Tibial artery (tissue), 4 donors: ENCODE measurements at places on chromosomes 2 and 18.

DNA sequence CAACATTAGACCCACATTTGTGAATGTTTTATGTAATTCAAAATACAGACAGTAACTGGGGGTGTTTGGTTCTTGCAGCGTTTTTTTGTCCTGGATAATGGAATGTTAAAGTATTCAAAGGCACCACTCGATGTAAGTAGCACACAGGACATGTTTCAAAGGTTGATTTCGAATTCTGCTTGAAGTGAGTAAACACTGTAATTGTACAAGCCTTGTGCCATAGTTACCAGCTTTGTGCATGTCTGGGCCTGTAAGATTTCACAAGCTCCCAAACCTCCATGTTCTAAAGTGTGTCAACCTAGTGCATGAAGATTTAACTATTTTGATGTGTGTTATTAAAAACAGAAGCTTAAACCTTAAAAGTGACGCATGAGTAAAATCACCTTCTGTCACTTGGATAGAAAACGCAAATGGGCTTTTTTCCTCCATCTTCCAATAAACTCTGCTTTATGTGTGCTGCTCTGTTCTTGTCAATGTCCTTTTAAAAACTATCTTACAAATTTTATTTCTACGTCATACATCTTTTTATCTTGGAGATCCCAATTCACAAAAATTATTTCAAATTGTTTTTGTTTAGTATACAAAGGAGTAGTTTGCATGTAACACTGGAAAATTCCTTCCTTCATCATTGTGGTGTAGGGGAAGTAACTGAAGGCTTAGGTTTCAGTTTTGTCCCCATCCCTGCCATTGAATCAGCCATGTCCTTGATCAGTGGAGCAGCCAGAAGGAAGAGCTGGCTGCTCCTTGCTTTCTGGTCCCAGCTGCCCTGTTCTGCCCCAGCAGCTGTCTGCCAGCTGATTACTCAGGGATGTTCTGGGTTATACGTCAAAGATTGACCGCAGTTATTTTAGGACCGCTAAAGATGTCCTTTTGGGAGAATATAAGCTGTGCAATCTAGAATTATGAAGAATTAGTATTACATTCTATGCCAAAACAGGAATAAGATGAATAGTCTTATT is 119.2 kb downstream of the PRKRA start:
- no peak overlapping the region for H3K27ac ChIP-seq
- no peaks in the 10 kb centered on the region for H3K27me3 ChIP-seq
- H3K4me1 ChIP-seq, result no peaks in the 10 kb centered on the region
- peaks cover 4% of the 10 kb centered on the region for H3K36me3 ChIP-seq

- H3K36me3 ChIP-seq, result peaks cover 23% of the 10 kb centered on the region
- no peak overlapping the region for H3K27ac ChIP-seq
- no peaks in the 10 kb centered on the region for H3K4me1 ChIP-seq
- H3K27me3 ChIP-seq, result no peaks in the 10 kb centered on the region
- DNase-seq, result no peak
Observed at GRCh38 chr18:21550510-21550970, 50.0 kb downstream of the ESCO1 start.

GRCh38 chr18:69996417-69996816 is 48.7 kb upstream of the CD226 start:
- no peak overlapping the region for H3K4me3 ChIP-seq
- H3K36me3 ChIP-seq, result peaks cover 5% of the 10 kb centered on the region
- no peaks in the 10 kb centered on the region for H3K4me1 ChIP-seq
- no peak overlapping the region for H3K27ac ChIP-seq
- DNase-seq, result no peak

GRCh38 chr2:96102596-96103186 is 13.7 kb downstream of the ADRA2B start:
- no peak overlapping the region for H3K27ac ChIP-seq
- H3K36me3 ChIP-seq, result no peaks in the 10 kb centered on the region
- no peaks in the 10 kb centered on the region for H3K4me1 ChIP-seq
- H3K27me3 ChIP-seq, result no peaks in the 10 kb centered on the region

- peaks cover 4% of the 10 kb centered on the region for H3K4me1 ChIP-seq
- H3K27me3 ChIP-seq, result peaks cover 5% of the 10 kb centered on the region
- H3K36me3 ChIP-seq, result no peaks in the 10 kb centered on the region
Observed at GRCh38 chr2:50491541-50492476, 540.1 kb downstream of the NRXN1 start.

- no peaks in the 10 kb centered on the region for H3K4me1 ChIP-seq
- H3K4me3 ChIP-seq, result no peak overlapping the region
- DNase-seq, result no peak
- H3K36me3 ChIP-seq, result no peaks in the 10 kb centered on the region
- H3K27ac ChIP-seq, result no peak overlapping the region
- H3K27me3 ChIP-seq, result no peaks in the 10 kb centered on the region
Observed at GRCh38 chr2:231682603-231683291, 25.6 kb upstream of the PTMA start.

GRCh38 chr2:105736145-105736544 is 8.6 kb upstream of the NCK2 start:
- DNase-seq, result no peak
- H3K27ac ChIP-seq, result no peak overlapping the region
- H3K4me1 ChIP-seq, result no peaks in the 10 kb centered on the region
- no peak overlapping the region for H3K4me3 ChIP-seq

- DNase-seq, result no peak
- no peaks in the 10 kb centered on the region for H3K4me1 ChIP-seq
- no peak overlapping the region for H3K4me3 ChIP-seq
- H3K27ac ChIP-seq, result no peak overlapping the region
- no peaks in the 10 kb centered on the region for H3K27me3 ChIP-seq
- H3K36me3 ChIP-seq, result no peaks in the 10 kb centered on the region
Observed at GRCh38 chr18:31274931-31275330, 43.0 kb upstream of the DSG1 start.

GRCh38 chr2:229514273-229514895 is 200.0 kb downstream of the DNER start:
- DNase-seq, result no peak
- no peaks in the 10 kb centered on the region for H3K36me3 ChIP-seq
- H3K27ac ChIP-seq, result no peak overlapping the region
- H3K27me3 ChIP-seq, result no peaks in the 10 kb centered on the region
- H3K4me3 ChIP-seq, result no peak overlapping the region

DNA sequence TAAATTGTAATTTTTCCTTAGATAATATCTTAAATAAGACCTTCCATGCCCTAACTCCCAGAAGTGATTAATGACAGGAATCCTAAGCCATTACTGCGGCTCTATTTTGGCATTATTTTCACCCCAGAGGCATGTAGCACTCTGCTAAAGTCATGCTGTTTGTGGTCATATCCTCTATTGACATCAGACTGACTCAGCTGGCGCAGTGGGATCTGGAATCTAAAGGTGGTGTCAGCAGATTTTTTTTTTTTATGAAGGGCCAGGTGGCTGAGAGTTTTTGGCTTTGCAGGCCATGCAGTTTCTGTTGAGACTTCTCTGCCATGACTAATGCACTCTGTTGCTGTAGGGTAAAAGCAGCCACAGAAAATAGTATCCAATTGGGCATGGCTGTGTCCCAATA is 64.1 kb upstream of the ACVR1C start:
- no peaks in the 10 kb centered on the region for H3K36me3 ChIP-seq
- H3K4me3 ChIP-seq, result no peak overlapping the region
- no peaks in the 10 kb centered on the region for H3K4me1 ChIP-seq
- no peaks in the 10 kb centered on the region for H3K27me3 ChIP-seq
- no peak overlapping the region for H3K27ac ChIP-seq

DNA sequence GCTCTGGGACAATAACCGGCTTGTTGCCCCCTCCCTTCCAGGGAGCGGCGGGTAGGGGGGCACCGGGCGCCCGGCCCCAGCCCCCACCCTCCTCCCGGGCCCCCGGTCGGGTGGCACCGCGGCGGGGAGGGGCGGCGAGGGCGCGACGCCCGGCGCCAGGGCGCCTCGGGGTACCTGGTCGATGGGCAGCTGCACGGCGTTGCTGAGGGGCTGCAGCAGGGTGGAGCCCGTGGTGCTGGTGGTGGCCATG is 193 bp downstream of the MBOAT2 start:
- DNase-seq, result no peak
- peak overlapping the region; percentile 93 for H3K27ac ChIP-seq
- no peaks in the 10 kb centered on the region for H3K27me3 ChIP-seq

DNA sequence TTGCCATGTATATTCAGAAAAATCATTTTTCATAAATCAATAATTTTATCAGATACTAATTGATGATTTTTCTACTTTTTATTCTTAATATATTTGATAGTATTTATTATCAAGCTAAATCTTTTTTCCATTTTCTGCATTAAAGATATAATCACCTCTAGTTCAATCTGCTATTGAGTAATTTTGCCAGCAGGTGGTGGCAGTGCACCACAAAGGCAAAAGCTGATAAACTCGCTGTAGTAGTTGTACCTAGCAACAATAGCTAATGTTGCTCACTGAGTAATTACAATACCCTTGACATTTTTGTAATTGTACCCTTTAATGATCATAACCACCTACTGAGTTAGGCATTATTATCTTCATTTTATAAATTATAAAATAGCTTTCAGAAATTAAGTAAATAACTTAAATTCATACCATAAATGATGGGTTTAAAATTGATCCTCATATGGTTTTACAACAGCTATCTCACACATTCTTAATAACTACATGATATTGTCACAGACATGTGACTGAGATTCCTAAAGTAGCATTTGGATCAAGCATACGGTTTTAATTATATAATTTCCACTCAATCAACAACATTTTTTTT is 52.0 kb upstream of the CALCRL start:
- no peaks in the 10 kb centered on the region for H3K27me3 ChIP-seq
- no peak overlapping the region for H3K4me3 ChIP-seq
- no peaks in the 10 kb centered on the region for H3K4me1 ChIP-seq
